ENCODE measurements at places on chromosomes 3 and 15. TPM values are rescaled to one million over a fixed set of nuclear protein-coding genes. Genes with fewer than 3 reads are reported as not detected.

The STXBP5L gene
- total RNA-seq, result not detected

The ACKR2 gene
- not detected for total RNA-seq

GRCh38 chr15:96333131-96334016 lies 2.9 kb downstream of the NR2F2 start:
- DNase-seq, result peak; percentile 53

The HOMER2 gene
- 20.4 TPM for total RNA-seq

GRCh38 chr3:194168994-194169393 lies 33.0 kb downstream of the HES1 start:
- peak; percentile 25 for DNase-seq

DNA sequence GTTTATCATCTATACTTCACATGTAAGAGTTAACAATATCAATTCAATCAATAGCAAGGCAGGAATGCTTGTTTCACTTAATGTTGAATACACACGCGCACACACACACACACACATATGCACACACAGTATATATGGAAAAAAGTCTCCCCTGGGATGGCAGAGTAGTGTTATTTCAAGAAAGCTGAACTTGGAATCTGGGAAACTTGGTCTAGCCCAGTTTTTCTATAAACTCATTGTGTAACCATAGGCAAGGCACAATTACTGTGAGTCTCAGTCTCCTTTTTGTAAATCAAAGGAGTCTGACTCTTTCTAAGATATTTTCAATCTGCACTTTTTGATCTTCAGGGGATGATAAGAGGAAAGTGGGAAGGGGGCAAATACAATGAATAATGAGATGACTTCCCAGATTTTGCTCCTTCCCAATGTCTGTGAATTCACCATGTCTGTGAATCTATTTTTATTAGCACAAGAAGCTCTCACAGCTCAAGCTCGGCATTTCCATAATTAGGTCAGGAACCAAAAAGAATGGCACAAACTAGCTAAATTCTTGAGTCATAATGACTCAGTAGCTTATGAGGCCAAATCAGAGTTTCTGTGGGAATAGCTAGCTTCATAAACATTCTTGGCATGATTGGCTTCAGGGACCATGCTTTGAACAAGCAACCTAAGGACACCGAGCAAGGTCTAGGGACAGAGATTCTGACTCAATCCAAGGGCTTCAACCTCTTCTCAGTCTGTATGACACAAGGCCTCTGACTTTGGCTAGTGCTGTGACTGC lies 227.4 kb upstream of the DCBLD2 start:
- peak; percentile 98 for DNase-seq

- DNase-seq, result no peak
These were observed 65.0 kb downstream of the SMARCC1 start for GRCh38 chr3:47716656-47717055.

The IL5RA gene
- not detected for total RNA-seq

GRCh38 chr15:41792000-41792637 lies 17.8 kb downstream of the MAPKBP1 start:
- DNase-seq, result no peak

DNA sequence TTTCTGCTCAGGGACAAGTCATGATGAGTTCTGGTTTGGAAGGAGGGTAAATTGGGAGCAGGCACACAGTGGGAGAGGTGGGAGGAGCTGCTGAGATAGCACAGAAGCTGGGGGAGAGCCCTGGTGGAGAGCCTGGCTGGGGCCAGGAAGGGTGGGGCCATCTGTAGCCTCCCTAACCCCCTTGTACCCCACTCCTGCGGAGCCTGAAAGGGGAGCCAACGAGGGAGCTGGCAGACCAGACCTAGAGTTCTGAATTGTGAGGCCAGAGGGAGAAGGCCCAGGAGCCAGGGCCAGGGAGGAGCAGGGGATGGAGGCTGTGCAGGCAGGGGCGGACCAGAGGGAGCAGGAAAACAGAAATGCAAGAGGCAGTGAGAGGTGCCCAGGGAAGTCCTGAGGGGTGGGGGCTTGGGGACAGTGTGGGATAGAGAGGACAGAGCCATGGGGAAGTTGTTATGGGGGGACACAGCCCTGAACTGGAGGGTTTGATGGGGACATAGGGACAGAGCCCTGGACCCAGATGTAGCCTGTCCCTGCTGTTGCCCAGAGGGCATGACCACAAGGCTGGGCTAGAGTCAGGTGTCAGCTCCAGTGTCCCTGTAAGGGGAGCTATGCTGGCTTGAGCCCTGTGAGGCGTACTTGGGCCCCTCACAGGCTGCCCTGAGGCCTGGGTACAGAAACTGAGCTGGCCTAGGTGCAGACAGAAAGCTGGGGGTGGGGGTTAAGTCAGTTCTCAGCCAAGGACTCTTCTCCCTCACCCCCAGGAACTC lies 1.2 kb downstream of the TMIE start:
- DNase-seq, result peak; percentile 21

DNA sequence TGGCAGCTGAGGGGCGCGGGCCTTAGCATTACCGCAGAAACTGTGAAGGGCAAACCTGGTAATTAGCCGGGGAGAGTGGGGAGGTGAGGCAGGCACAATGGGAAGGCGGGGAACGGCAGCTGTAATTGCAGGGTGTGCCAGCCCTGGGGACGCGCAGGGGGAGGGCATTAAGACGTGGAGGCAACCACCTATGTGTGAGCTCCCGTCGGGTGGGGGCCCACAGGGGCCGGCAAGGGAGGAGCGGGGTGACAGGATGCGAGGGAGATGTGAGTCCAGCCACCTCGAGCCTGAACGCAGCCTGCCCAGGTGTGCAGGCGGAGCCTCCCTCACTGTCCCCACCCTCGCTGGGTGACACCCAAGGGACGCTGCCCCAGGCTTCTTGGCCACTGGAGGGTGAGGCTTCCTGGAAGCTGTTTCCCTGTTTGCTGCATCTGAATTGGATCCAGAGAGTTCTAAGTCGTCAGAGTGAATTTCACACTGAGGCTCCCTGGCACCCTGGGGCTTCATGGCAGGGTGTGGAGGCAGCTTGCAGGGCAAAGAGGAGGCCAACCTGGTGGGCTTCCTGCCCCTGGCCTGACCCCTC lies 130.6 kb upstream of the MEF2A start:
- DNase-seq, result no peak

The VPS13C gene
- total RNA-seq, result 20.9 TPM

- DNase-seq, result no peak
These were observed 2.2 kb upstream of the CPNE4 start for GRCh38 chr3:132037056-132037455.

- DNase-seq, result no peak
These were observed 116.4 kb downstream of the PDCD6IP start for GRCh38 chr3:33914731-33915379.

DNA sequence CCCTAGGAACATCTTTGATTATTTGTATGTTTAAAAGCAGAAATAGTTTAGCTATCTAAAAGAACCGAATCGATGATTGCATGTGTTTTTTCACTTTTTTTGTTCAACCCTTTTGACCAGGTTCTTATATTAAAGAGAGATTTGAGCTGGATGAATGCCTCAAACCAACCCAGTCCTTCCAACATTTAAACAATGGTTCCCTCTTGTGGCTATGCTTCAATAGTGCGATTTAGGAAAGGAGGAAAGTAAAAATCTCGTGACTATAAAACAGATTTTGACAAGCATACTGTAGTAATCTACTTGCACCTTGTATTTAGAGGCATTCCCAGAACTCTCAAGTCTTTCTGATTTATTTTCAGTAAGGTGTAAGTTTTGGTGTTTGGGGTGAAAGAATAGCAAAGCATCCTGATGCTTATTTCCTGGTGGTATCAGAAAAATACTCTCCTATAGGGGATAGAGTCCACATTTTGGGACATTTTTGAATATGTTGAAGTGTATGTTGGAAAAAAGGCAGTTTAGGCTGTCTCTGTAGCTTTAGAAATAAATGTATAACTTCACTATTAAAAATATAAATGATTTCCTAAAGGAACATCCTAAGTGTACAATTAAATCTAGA lies 159.6 kb upstream of the KCNH8 start:
- peak; percentile 30 for DNase-seq

GRCh38 chr3:79874646-79875045 lies 106.8 kb upstream of the ROBO1 start:
- DNase-seq, result no peak

DNA sequence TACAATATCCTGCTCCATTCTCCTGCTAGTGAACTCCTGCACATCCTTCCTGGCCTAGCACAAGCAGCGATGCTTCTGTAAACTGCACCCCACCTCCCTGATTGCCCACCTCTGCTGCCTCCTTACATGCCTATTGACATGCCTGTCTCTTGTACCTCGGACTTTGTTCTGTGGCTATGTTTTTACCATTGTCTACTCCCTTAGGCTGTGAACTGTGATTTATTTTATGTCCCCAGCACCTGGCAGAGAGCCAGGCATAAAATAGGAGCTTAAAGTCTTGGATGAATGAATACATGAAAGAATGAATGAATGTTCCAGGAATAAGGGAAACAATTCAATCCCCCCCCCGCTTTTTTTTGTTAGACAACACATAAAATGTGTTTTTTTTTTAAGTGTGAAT lies 210.0 kb downstream of the MYRIP start:
- no peak for DNase-seq

GRCh38 chr15:52290329-52290728 lies 5.3 kb downstream of the MYO5C start:
- no peak for DNase-seq

DNA sequence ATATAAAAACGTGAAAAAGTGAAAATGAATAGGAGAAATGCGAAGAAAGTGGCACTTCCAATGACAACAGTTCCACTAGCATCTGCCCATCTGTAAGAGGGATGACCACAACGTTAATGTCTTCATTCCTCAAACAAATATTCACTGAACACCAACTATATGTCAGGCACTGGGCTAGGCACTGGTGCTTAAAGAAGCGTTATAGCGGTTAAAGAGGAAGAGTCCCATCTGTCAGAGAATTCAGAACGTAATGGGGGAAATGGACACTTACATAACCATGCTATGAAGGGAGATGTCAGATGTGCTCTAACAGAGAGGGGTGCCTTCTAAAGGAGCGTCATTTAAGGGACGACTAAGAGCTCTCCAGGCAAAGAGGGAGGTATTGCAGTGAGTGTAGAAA lies 8.2 kb downstream of the RUBCN start:
- DNase-seq, result no peak

DNA sequence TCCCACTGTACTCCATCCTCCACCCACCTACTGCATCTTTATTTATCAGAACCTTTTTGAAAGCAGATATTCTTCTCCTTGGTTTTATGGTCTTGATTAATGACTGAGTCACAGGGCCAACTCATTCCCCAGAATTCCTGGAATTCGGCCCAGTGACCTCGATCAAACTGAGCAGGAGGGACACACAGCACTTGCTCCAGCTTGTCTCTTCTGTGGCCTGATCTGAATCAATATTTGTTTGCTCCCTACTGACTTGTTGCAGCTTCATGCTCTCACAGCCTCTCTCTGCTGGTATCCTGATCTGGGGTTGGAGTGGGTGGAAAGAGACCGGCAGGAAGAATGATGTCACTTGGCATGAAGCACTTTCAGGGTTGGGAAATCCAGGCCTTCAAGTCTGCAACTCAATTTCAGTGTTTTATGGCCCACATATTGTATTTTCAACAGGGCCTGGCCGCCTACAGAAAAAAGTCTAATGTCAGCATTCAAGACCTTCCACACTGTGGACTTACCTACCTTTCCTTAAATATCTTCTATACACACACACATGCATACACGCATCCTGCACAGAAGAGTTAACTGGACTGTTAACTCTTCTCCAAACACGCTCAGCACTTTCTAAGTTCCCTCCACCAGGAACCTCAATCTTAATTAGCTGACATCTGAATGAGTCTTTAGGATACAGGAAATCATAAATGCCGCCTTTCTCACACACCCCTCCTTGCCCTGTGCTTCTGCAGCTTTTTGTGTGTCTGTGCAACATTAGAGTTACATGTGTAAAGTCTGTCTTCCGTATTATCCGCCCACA lies 4.6 kb downstream of the ANXA2 start:
- peak; percentile 100 for DNase-seq

GRCh38 chr15:52071570-52071969 lies 41.0 kb downstream of the BCL2L10 start:
- no peak for DNase-seq

GRCh38 chr3:28613511-28614106 lies 265.0 kb upstream of the AZI2 start:
- DNase-seq, result no peak

- DNase-seq, result no peak
These were observed 28.4 kb upstream of the SLC2A2 start for GRCh38 chr3:171054921-171055320.

DNA sequence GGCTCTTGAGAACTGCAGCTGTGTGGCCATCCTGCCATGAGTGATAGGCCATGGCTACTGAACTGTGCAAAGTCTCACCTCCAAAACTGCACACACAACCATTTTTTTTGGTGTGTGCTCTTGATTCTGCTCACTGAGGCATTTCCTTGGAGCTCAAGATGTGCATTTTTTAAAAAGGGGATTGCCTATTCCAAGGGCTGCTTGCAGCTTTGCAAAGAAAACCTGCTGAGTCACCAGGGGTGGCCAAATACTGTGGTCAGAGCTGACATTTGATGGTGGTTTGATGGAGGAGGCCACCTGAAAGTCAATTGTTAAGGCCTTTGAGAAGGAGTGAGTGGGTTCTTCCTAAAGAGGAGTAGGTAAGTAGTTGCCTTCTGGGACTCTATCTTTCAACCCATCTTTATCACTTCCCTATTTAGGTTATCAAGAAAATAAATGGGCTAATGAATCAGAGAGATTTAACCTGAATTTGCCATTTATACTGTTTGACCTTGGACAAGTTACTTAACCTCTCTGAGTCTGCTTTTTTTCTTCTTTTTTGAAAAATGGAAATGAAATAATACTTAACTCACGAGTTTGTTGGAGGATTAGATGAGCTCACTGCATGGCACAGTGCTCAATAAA lies 87.9 kb downstream of the CHST2 start:
- DNase-seq, result peak; percentile 82

DNA sequence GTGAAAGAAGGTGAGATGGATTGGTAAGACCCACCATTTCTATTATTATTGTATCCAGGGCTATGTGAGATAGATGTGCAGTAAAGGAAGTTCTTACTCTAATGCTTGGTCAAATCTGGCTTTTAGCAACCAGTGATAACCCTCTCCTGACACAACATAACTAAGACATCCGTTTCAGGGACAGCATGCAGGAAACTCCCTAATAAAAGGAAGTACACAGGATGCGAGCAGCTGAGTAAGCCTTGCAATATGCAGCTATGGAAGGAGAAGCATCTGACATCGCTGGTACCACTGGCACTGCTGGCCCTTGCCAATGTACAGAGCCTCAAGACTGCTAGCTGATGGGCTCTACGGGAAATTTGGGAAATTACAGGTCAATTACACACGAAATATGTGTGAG lies 662.3 kb downstream of the NR2F2 start:
- no peak for DNase-seq

DNA sequence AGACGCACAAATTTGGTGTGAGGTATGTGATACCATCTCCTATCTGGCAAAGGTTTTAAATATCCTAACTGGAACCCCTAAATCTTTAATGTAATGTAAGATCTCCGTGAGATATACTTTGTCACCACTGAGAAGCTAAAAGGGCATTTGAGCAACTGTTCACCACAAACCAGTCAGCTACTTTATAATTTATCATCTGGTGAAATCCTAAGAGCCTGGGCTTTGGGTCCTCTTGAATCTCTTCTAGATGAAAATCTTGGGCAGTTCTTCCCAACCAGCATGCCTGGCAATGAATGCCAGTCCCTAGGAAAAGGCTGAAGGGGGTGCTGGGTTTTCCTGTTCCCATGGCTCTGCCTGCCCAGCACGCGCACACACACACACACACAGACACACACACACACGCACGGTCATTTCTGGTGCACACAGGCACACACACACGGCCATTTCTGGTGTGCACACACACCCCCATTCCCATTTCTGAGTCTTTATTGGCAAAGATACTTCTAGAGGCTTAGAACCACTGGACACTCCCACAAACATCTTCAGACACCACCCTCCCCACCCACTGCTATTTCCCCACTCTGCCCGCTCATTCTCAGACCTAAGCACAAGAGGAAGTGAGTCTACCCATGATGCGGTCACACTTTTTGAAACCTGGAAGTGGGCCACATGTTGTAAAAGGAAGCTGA lies 72.6 kb downstream of the MYO1E start:
- DNase-seq, result peak; percentile 98

The CGGBP1 gene
- 82.3 TPM for total RNA-seq
